ENCODE measurements at places on chromosomes 7 and 10. TPM values are rescaled to one million over a fixed set of nuclear protein-coding genes. Genes with fewer than 3 reads are reported as not detected.

The PAPOLB gene
- total RNA-seq: 0.38 TPM

The SYNPO2L gene
- 5.9 TPM for total RNA-seq

The STEAP4 gene
- 53.9 TPM for total RNA-seq

The IKZF1 gene
- total RNA-seq: 41.4 TPM

The PGAM2 gene
- 1.1 TPM for total RNA-seq

The ADCYAP1R1 gene
- 1.8 TPM for total RNA-seq

The NEURL1 gene
- 0.64 TPM for total RNA-seq

The SLC13A1 gene
- total RNA-seq: not detected

The VOPP1 gene
- total RNA-seq: 53.7 TPM

The NCF1 gene
- 32.8 TPM for total RNA-seq

The CYP51A1 gene
- 175 TPM for total RNA-seq

The OR6B1 gene
- total RNA-seq: not detected

The TBX20 gene
- total RNA-seq: not detected

The FGFR2 gene
- 58.7 TPM for total RNA-seq

The SPAM1 gene
- not detected for total RNA-seq

The SGCE gene
- 74.1 TPM for total RNA-seq

The AKR1C8 gene
- 0.55 TPM for total RNA-seq

The ZNF503 gene
- 36.2 TPM for total RNA-seq
